ENCODE measurements at places on chromosomes 4 and X.

DNA sequence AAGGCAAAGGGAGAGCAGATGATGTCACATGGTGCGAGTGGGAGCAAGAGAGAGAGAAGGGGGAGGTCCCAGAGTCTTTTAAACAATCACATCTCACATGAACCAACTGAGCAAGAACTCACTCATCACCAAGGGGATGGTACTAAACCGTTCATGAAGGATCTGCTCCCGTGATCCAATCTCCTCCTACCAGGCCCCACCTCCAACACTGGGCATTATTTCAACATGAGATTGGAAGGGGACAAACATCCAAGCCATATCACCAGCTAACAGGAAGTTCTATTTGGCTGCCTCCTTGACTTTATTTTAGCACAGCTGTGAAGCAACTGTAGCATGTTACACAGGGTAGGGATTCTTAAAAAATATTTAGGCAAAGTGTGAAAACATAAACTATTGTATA is 102.5 kb downstream of the DDIT4L start:
- no peak for DNase-seq

- DNase-seq: no peak
Measured at GRCh38 chr4:156321203-156321602, 367.5 kb upstream of the CTSO start.

GRCh38 chrX:112696481-112696880 is 16.7 kb upstream of the LHFPL1 start:
- no peak for DNase-seq

DNA sequence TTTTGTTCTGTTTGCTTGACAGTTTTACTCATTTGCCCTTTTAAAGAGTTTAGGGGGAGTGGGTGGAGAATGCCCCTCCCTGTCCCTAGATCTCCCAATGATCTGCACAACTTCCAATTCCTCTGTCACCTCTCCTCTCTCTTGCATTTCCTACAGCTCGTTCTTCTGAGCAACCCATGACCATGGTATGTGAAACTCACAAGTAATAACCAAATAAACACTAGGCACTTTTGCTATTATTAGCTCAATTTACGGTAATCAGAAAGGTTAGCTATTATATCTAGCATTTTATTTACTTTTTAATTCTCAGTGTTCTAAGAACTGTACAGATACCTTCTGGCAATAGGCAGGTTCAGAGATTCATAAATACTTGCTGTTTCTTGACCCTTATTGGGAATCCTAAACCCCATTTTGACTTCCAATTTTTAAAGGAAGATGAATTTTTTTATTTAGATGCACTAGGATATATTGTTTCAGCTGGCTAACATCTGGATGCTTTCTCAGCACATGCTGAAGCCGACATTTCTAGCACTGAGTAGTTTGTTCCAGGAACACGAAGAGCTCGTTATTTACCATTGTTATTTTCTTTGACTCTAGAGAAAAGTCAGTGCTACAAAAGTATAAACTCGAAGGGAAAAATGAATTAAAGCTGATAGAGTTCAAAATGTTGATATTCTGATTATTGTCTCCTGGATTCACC is 194.7 kb upstream of the TLL1 start:
- DNase-seq: no peak

DNA sequence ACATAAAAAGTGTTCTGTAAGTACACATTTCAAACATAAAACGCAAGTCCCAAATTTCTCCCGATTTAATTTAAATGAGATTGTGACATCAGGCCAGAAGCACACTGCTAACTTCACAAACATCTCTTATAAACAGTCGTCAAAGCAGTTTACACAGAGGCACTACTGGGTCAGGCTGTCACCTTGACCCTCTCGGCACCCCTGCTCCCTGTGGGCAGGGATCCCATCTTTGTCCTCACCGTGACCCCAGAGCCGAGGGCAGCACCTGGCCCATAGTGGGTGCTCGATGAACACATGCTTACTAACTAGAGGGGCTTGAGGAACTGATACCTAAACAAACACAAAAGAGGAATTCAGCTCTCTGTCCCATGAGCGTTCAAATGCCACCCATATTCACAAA is 22.2 kb downstream of the QDPR start:
- DNase-seq: no peak

DNA sequence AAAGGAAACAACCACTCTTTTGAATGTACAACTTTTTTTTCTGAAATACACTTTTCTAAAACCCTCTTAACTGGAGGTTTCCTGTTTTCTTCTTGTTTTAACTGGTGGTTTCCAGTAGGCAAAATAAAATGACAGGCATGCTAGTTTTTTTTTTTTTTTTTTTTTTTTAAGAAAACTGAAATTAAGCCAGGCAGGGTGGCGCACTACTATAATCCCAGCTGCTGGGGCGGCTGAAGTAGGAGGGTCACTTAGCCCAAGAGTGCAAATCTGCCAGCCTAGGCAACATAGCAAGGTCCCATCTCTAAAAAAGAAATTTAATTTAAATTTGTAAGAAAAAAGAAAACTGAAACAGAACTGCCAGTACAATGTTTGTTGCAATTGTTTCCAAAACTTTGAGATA is 44.0 kb downstream of the TMEM144 start:
- no peak for DNase-seq

DNA sequence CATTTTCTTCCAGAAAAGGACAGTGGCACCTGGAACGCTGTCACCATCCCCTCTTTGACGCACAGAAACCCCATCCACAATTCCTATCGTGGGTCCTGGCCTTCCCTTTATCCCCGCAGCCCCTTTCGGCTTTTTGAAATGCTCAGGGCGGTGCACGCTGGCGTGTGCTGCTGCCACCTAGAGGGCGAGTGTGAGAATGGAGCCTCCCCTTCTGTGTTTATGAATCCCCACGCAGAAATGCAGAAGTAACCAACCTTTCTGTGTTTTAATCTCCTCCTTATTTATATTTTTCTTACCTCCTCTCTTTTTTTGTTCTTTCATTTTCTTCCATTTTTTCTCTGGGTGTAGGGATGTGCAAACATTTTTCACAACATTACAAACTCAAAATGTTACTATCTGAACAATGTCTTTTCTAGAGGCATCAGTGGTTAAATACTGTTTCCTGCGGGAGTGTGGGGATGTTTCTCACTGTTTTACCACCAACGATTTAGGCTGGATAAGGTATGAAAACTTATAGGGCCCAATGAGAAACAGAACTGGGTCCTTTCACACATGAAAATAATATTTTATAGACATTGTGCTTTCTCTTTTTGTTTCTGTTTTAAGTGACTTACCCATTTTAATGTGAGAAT is 50.0 kb downstream of the TMA16 start:
- DNase-seq: peak; percentile 41

DNA sequence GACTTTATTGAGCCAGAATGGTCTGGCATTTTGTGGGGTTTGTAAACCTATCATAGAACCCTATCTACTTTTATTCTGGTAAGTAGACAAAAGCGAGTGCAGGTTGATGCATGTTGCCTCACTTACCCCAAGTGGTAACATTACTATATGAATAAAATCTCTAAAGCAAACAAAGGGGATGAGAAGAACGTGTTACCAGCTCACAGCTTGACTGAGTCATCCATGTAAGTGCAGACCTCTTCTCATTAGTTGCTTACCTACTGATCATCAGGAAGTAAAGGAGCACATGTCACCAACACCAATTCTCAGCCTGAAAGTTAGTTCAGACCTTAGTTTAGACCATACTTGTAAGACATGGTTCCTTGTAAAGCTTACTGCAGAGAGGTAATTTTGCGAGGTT is 1328.3 kb downstream of the C4orf33 start:
- DNase-seq: no peak

DNA sequence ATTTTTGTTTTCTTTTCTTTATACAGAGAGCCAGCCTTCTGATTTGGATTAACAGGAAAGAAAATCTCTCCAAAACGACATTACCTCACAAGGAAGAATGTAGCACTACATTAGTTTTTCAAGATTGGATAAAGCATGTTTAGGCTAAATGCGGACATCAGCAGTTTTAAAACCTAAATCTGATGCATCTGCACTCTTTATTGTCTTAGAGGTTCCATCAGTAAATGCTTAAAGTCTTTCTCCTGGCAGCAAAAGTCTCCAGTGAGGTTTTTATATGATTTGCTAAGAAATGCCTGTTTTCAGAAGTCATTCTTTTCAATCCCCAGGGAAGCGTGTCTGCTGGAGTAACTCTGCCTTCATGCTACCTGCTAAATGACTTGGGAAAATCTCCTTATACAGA is 912.9 kb upstream of the INTU start:
- no peak for DNase-seq

DNA sequence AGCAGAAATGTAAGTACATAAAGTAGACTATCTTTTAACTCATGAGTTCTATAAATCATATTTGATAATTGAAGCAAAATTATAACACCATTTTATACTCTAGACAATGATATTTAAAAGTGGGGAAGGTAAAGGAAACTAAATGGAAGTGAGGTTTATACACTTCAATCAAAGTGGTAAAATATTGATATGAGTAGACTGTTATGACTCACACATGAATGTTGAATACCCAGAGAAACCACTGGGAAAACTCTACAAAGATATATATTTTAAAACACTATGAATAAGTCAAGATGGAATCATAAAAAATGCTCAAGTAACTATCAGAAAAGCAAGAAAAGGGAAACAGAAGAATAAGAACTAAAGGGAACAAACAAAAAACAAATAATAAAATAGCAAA is 8.4 kb downstream of the VSIG1 start:
- no peak for DNase-seq

GRCh38 chr4:102725229-102725628 is 35.5 kb downstream of the MANBA start:
- no peak for DNase-seq

DNA sequence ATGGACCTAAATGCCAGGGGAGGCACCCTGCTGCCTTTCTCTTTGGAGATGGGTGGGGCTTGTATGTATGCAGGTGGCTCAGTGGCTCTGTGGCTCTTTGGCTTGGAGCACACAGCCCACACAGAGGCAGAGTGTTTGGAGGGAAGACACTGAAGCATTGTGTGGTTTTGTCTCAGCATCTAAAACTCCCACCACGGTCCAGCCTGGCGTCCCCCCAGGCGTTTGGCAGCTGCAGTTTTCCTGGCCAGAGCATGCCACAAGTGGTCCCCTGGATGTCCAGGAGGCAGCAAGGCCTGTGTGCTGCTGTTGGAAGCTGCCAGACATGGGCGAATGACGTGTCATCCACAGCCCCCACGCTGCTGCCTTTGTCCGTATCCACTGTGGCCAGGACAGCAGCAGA is 32.2 kb upstream of the PSAPL1 start:
- no peak for DNase-seq

GRCh38 chrX:41789374-41789773 is 65.4 kb downstream of the GPR82 start:
- DNase-seq: no peak

Measured in stimulated activated CD8-positive, alpha-beta memory T cell treated with anti-CD3 and anti-CD28 coated beads, Interleukin-2, amount 100 ng/mL, for 1 hour (primary cell).